ENCODE measurements at places on chromosomes 5 and 9.

DNA sequence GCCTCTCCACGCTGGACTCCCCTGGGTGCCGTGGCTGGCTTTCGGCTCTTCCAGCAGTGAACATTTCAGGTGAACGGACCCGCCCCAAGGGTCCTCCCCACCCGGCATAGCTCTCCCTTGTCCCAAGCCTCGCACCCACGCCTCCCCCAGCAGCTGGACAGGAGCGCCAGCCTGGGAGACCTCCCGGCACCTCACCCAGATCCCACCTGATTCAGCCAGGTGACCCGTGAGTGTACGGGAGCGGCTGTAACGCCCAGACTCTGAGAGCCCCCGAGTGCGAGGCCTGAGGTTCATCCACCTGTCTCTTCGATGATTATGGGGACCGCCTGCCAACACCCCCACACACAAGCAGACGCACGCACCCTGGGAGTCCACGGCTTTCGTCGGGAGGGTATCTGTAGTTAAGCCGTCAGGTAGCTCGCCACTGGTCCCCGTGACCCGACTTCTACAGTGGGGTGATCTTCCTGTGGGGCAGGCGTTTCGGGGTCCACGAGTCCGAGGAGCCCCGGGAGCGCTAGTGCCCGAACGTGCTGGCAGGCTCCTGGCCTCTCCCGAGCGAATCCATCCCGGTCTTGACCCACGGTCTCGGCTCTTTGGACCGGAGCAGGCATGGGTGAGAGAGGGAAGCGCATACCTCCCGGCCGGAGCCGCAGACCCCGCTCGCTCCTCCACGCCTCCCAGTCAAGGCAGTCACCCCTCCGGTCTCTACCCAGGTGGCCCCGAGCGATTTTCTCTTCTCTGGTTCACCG is 14.9 kb downstream of the TRIM7 start:
- DNase-seq = no peak

DNA sequence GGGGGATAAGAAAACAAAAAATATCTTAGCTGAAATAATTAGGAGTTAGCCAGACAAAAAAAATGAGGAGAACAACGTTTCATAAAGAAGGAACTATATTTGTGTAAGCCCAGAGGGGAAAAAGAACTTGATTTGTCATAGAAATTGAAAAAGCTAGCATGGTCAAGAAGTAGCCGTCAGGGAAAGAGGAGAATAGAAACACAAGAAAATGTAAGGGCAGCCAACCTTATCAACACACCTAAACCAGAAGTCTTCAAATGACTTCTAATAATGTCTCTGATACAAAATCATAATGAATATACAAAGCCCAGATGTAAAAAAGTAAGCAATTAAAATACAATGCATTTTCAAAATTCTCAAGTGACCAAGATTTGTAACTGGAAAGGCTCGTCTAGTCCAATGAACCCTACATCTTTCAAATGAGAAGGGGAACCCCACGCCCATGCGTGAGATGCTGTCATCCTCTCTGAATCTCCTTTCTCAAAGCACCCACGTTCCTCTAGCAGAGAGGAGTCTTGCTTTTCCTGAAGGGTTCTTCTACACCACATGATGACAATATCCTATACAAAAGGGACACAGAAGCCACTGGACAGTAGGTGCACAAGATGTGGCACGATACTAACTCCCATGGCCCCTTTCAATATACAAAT is 103.7 kb downstream of the ARL15 start:
- no peak for DNase-seq

DNA sequence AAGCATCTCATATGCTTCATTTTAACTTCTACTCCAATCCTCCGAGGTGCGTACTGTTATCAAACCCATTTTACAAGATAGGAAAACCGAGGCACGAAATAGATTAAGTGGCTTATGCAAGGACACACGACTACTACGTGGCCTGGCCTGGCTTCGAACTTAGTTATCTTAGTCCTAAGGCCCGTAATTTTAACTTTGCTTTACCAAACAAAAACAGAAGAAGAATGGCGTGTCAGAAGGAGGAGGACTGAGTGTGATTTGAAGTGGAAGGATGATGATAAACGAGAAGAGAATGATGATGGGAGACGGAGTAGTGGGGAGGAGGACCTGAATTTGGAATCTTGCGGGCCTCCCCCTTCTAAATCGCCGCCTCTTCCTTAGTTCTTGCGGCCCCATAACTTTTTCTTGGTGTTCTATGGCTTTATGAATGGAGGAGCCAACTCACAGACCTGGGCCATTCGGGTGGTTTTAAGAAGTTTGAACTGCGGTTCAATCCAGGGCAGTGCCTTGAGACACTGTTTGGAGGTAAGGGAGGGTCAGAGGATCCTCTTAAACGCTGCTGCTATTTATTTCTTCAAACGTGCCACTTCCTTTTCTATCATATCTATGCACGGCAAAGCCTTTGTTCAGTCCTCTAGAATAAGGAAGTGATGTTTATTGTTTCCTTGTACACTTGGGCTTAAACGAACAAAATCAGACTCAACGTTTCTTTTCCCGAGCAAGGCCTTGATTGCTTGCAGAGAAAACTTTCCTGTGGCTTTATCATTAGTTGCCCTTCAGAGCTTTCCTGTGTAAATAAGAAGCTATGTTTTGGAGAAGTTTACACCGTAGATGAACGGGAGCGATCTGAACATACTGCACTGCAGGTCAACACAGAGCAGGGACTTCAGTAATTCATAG is 795 bp downstream of the CNOT8 start:
- DNase-seq = no peak

DNA sequence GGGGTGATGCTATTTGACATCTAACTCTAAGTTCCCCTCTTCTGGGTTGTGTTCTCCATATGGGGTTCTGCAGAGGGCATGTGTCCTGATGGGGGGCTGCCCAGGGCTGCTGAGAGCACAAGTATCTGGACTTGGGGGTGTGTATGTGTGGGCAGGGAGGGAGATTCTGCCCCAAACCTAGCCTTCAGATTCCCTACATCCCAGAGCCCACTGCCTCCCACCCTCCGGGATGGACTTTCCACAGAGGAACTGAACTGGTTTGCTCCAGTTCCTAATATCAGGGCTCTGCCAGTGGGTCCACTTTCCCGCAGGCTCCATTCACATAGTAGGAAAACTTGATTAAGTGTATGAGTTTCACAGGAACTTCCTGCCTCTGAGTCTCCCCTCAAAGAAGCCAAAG is 16.4 kb upstream of the TIFAB start:
- no peak for DNase-seq

DNA sequence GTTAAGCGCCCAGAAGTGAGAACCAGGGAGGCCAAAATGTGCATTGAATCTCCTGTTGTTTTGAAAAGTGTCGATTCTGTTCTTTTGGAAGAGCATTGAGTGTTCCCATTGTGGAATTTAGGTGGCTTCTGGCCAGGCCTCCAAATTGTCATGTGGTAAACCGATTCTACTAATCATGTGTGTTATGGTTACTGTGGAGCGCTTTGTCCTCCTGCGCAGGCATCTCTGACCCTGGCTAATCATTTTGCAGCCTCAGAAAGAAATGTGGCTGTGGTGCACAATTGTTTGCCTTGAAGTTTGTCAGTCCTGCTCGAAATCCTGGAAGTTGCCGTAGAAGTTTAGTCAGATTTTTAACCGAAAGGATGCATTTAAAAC is 121.3 kb downstream of the RASGRF2 start:
- DNase-seq = no peak

All from esophagus squamous epithelium (tissue), 5 donors.